ENCODE measurements at places on chromosomes 2 and 18.
A peak's percentile ranks its signal among the peaks of the same experiment; 100 is the strongest.

DNA sequence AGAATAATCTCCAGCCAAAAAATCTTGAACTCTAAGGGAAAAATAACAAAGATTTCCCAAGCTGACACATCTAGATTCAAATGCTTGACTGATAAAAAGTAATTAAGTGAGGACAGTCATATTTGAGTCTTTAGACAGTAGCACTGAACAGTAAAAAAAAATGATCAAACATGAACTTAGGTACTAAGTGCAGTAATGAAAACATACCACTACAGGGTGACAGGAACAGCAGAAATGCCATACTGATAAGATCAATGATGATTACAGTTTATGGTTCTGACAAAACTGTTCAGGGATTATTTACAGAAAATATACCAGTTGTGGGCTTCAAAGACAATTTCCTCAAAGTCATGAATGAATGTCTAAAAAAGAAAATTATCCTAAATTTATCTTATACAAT is 80.3 kb downstream of the OSBPL1A start:
- DNase-seq, result no peak

DNA sequence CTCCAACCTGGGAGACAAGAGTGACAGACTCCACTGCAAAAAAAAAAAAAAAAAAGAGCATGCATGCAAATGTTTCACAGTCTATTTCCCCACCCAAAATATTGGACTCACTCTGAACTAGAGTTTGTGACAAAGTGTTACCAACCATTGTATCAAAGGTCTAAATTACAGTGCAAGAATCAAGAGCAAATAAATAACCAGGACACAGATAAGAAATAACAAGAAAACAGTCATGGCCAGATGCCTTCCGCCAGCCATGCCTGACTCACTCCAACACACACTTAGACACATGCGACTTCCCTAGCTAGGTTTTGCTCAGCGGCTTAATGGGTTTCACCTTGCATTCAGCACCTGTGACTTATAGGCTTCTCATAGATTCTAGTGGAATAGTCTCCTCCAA is 62.8 kb downstream of the CYB5A start:
- no peak for DNase-seq

DNA sequence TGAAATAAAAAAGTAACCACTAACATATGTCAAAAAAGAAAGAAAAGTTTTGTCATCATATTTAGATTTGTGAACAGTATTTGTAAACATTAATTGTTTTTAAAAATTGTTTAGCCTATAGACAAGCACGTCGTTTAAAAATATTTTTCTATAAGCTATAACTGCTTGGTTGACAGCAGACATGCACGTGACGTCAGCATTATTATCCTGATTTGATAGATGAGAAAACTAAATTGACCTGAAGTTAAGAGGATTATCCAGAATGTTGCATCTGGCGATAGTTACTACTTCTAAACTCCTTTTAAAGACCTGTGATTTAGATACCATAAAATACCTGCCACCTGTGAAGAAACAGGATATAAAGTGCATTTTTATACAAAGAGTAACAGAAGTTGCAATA is 156.9 kb upstream of the BARD1 start:
- no peak for DNase-seq

GRCh38 chr18:63879709-63880108 is 7.8 kb upstream of the SERPINB2 start:
- DNase-seq, result no peak

GRCh38 chr2:71336802-71337201 is 5.2 kb downstream of the ZNF638 start:
- DNase-seq, result no peak

- DNase-seq, result no peak
These were observed 279.7 kb downstream of the SRBD1 start for GRCh38 chr2:45331410-45331786.

DNA sequence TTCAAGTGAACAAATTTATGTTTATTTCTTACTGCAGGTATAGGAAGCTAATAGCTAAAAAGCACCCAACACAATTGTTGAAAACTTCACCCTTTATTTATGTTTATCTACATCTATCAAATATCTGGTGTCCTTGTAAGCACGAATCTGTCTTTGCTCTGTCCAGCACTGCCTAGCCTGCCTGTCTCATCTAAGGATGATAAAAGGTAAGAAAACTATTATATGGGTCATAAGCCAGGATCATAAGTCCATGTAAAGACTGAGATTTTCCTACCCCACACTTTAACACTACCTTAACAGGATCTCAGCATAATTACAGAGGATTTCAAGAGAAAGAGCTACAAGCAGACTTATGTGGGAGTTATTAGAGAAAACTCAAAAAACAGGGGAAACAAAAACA is 365.6 kb upstream of the TMEFF2 start:
- DNase-seq, result no peak

GRCh38 chr2:240412975-240413812 is 22.3 kb upstream of the GPC1 start:
- DNase-seq, result no peak

- DNase-seq, result no peak
These were observed 128.0 kb upstream of the GYPC start for GRCh38 chr2:126527836-126528490.

DNA sequence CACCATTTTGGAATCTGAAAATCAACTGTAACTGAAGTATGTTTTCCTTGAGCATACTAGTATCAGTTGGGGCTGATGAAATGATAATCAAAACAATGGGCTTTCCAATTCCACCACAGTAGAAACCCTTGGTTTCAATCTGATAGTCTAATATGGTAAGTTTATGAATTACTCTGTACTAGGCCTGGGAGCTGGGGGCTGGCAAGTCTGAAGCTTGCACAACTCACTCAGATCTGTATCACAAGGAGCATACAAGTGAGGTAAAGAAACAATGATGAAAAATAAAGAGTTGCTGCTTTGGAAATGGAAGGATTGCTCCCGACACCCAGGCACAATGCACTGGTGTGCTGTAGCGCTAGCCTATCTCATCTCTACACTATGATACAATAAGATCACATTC is 19.4 kb downstream of the ZEB2 start:
- DNase-seq, result no peak

DNA sequence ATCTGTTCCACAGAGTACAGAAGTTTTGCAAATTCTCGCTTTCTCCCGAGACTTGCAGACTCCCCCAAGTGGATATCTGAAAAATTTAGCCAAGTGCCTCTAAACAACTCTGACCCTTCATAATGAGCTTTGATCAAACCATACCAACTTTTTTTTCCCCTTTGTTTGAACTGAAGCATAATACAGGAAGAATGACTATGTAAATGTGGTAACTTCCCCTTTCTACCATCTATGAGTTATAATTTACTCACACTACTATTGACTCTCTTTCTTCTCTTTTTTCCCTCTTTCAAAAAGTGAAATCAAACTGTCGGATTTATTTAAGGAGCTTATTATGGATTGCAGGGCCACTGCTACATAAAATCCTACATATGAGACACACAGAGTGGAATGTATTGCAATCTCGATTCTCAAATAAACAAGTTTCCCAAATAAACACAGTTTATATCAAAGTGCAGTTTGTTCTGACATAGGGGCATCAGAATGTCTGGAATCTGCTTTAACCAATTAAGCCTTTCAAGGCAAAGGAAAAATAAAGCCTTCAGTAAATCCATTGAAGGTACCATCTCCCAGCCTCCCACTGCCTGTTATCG is 1.4 kb upstream of the ZNF804A start:
- DNase-seq, result no peak

DNA sequence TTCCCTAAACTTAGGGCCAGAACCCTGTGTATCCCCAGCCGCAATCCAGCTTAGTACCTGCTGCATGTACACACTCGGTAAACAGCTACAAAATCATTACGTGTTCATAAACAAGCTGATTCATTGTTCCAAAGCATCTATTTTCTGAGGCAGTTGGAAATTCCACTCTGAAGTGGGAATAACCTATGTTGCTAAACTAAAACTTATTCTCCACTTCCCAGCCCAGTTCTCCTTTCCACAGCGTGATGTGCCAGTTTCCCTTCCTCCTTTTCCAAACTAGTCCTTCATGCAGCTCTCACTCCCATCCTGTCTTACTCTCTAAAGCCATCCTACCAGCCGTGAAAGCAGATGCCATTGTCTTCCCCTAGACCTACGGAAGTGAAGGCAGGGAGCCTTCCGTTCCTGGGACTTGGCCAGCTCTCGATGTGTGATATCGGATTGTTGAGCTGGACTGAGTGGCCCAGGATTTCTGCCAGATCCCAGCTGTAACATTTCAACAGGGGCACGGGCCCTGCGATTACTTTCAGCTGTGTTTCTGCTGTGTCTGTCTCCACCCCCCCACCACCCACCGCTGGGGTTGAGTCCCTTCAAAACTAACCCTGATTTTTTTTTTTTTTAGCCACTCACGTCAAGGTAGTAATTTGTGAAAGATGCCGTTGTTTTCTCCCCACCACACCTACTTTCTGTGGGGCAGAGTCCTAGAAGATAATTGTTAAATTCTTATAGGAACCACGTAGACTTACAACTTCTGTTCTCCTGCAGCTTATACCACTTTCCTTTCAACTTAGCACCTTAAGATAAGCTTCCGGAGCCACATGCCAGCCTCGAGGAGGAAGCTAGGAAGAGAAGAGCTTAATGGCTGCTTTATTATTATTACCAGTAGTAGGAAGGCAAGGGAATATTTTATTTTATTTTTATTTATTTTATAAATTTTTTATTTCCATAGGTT is 100.9 kb downstream of the CRIM1 start:
- DNase-seq, result peak; percentile 50

DNA sequence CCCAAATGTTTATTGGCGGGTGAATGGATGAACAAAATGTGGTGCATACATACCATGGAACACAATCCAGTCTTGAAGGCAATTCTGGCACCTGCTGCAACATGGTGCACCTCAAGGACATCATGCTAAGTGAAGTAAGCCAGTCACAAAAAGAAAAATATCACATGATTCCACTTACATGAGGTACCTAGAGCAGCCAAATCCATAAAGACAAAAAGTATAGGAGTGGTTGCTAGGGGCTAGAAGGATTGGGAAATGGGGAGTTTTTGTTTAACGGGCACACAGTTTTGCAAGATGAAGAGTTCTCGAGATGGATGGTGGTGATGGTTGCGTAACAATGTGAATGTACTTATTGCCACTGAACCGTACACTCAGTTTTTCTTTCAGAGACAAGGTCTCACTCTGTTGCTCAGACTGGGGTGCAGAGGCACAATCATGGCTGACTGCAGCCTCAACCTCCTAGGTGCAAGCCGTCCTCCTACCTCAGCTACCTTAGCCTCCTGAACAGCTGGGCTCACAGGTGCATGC is 90.9 kb upstream of the CERS6 start:
- no peak for DNase-seq

DNA sequence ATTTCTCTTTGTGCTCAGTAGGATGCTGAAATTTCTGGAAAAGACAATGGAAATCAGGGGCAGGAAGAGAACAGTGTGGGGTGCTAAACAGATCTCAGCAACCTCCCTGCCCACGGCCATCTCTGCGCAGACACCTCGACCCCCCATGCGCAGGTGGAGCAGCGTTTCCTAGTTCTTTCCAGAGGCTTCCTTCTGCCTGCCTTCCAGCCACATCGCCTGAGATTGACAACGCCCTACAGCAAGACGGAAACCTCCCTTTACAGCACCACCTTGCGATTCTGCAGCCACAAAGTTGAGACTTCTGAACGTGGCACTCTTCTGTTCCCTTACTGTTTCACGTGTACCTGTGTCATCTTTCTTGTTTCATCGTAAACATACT is 31.4 kb upstream of the CASP8 start:
- DNase-seq, result no peak

DNA sequence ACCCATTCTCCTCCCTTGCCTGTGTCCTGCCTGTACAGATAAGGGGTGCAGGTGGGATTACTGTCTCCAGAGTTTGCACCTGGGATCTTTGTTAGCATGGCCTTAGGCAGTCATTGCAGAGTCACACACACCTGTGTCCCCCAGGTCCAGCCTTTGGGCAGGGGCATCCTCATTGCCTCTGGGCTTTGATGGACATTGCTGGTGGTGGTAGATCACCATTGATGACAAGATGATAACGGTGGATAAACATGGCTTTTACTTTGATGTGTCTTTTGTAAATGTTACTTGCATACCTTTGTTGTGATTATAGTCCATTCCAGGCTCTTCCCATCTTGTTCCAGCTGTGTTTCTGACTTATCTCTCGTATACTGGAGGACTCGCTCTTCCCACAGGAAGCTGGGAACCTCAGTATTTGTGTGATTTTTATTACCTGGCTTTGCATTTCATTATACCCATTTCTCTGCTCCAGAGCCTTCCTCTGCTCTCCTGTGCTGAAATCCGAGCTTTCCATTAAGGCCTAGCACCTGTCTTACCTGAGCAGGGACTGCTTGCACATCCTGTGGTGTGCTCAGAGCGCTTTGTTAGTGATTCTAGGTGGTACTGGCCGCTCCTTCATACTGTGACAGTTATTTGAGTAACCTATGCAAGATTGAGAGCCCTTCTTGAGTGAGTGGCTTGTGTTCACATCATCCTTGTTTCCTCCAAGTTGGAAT is 79.2 kb downstream of the PTPRM start:
- no peak for DNase-seq

GRCh38 chr2:36677386-36677785 is 19.1 kb upstream of the VIT start:
- DNase-seq, result no peak

GRCh38 chr18:199768-200167 is 41.4 kb downstream of the USP14 start:
- DNase-seq, result no peak

DNA sequence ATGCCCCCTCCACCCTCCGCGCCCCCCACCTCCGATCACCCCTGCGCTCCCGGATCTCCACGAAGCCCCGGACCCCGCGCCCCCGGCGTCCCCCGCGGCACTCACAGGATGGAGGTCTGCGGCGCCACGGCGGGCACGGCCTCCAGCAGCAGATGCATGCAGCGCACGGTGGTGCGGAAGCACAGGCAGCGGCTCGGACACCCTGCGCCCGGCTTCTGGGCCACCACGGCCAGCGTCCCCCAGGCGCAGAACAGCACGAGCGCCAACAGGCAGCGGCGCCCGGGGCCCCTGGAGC is 217 bp downstream of the PXDN start:
- no peak for DNase-seq

GRCh38 chr2:226489775-226490541 is 309.7 kb downstream of the IRS1 start:
- DNase-seq, result no peak

DNA sequence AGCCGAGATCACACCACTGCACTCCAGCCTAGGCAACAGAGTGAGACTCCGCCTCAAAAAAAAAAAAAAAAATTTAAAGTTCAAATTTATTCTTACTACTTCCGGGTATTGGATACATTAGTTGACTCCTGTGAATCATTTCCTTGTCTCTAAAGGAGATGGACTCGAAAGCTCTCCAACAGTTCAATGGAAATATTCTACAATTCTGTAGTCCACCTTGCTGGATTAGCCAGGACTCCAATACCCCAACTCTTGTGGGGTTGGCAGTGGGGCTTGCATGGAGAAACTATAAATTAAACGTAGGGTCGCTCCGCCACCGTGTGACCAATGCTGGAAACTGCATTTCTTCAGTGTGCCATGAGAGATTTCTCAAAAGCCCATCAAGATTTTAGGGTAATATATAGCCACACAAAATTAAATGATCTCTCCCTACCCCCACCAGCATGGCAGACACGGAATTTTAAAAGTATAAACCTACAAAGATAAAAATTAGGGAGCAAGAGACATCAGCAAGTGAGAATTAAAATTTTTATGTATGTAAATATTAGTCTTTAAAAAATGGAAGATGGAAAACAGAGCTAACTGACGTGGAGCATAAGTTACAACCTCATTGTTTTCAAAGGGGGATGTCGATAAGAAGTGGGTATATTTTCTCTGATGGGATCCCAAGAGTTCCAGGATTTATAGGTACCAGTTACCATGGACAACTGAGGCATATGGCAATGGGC is 27.8 kb upstream of the GAREM2 start:
- DNase-seq, result no peak

GRCh38 chr2:119718501-119719260 is 39.7 kb downstream of the TMEM177 start:
- no peak for DNase-seq

GRCh38 chr2:120066800-120067547 is 54.1 kb downstream of the EPB41L5 start:
- DNase-seq, result peak; percentile 47
